ENCODE measurements at places on chromosomes 16 and 17. TPM values are rescaled to one million over a fixed set of nuclear protein-coding genes. Genes with fewer than 3 reads are reported as not detected.

DNA sequence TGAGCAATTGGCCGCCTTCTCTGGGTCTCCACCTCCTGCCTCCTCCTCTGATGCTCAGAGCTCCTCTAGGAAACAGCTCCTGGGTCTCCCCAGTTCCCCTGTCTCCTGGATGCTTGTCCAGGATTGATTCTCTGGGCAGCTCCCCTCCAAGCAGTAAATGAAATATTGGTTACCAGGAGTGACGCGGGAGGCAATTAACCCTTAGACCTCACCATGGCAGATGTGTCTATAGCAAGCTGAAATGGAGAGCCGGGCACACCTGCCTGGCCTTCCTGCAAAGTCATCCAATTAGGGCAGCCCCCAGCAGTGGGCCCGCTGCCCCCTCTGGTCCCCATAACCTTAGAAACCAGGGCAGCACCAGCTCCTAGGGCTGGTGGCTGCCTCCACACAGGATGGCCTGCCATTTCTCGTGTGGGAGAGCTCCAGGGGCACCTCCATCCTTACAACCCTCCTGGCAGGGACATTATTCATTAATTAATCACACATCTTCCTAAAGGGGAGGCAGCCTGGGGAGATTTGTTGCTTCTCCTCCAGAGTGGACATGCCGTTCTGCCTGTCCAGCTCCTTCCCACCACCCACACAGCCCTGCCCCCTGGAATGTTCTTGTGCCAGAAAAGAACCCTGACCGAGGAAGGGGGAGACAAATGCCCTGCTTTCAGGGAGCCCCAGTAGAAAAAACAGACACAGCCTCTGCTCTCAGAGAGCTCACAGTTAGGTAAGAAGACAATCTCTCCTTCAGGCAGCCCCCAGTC is 8.3 kb upstream of the KIF18B start:
- H3K27ac ChIP-seq = no peak overlapping the region
- DNase-seq = no peak
- no peaks in the 10 kb centered on the region for H3K36me3 ChIP-seq
- H3K27me3 ChIP-seq = no peaks in the 10 kb centered on the region
- H3K4me1 ChIP-seq = peaks cover 11% of the 10 kb centered on the region

- peaks cover 11% of the 10 kb centered on the region for H3K36me3 ChIP-seq
- H3K4me3 ChIP-seq = peak overlapping the region; percentile 39
- peak overlapping the region; percentile 82 for H3K27ac ChIP-seq
These were observed 22.8 kb downstream of the TEX2 start for GRCh38 chr17:64240261-64240740.

GRCh38 chr17:17710355-17710727 is 29.1 kb downstream of the RAI1 start:
- H3K4me1 ChIP-seq = peaks cover 92% of the 10 kb centered on the region
- DNase-seq = no peak
- peaks cover under 1% of the 10 kb centered on the region for H3K36me3 ChIP-seq
- H3K4me3 ChIP-seq = no peak overlapping the region
- H3K27ac ChIP-seq = peak overlapping the region; percentile 91
- H3K27me3 ChIP-seq = no peaks in the 10 kb centered on the region

The CCT6B gene
- total RNA-seq = 3.2 TPM

The TP53TG3B gene
- total RNA-seq = not detected

The RSKR gene
- total RNA-seq = 7.9 TPM

The PABPN1L gene
- total RNA-seq = not detected
